ENCODE measurements at places on chromosomes 3 and 15.
A peak's percentile ranks its signal among the peaks of the same experiment; 100 is the strongest.

DNA sequence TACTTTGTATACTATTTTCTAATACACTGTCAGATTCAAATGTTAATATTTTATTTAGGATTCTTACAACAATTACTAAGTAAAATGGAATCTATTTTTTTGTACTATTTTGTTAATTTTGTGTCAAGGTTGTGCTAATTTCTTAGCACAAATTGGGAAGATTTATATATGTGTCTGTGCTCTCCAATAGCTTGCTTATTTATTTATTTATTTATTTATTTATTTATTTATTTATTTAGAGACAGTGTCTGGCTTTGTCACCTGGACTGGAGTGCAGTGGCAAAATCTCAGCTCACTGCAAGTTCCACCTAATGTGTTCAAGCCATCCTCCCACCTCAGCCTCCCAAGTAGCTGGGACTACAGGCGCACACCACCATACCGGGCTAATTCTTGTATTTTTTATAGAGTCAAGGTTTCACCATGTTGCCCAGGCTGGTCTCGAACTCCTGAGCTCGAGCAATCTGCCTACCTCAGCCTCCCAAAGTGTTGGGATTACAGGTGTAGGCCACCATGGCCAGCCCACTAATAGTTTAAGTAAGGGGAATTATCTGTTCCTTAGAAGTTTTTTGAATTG lies 34.6 kb downstream of the CTXND1 start:
- DNase-seq: no peak

DNA sequence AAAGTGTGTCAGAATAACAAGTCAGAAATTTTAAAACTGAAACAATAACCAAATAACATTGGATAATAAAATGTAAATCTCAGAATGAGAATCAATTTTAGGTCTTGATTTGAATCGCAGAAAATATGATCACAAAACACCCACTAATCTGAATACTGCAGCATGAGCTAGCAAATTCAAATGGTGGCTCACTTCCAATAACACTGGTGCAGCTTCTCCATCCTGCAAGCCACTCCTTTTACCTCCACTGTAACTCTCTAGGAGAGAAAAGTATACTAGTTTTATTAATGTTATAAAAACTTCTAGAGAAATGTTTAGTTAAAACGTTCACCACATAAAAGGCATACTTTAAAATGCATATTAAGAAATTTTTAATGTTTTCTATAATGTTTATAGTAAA lies 30.4 kb downstream of the UBE3A start:
- no peak for DNase-seq

DNA sequence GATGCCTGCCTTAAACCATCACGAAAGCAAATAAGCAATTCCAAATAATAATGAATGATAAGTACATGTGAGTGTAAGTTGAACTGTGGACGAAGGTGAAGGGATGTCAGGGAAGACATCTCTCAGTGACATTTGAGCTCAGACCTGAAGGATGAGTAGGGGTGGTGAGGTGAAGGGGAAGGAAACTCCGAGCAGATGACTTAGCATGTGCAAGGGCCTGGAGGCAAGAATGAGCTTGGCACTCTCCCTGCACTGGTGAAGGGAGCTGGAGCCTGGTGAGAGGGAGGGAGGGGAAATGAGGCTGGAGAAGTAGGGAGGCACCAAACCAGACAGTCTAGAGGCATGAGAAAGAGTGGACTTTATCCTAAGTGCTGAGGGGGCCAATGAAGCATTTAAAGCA lies 84.3 kb downstream of the MTHFS start:
- DNase-seq: no peak

DNA sequence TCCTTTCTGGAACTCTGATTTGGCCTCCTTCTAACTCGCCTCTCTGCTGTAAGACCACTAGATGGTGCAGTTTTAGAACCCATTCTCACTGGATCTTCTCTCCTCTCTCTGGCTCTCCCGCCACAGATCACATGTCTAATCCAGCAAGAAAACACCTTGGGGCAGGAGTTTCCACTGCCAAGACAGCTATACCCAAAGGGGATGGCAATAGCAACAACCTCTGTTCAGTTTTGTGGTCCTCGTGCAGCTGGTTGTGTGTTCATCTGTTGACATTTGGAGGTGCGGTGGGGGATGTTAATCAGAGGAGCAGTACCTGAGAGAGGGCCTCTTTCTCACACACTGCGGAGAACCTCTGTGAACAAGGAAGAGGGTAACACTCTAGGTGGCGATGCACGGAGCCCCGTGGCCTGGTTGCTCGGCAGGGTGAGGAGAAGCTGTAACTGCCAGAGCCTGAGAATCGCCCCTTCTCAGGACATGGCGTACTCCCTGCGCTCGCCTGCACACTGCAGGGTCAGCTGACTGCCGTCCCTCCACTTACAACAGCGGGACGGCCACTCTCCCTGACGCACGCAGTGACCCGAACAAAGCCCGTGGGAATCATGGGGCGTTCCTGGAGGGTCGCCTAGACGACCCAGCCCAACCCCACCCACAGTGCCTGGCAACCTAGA lies at the start of gene TEX55:
Gene TEX55 (plus strand): TSS at position 666 of the 668 bp plus-strand sequence. CDS start 25 bp downstream, outside the sequence.
- no peak for DNase-seq

- no peak for DNase-seq
These were observed 34.3 kb upstream of the ANKRD34C start for GRCh38 chr15:79248183-79248582.

DNA sequence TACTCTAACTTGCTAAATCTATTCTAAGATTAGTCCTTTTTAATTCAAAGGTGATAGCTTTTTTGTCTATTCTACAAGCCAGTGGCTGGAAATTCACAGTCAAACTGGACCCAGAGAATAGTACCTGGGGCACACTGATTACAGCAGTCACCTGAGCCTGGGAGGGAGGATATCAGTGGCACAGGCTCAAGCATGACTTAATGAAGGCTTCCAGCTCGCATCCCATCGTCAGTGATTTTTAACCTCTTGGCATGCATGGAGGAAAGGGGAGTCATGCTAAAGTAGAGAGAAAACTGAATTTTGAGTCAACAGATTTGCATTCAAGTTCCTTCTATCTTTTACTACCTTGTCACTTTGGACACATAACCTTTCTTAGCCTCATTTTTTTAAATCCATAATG lies 24.8 kb downstream of the GOLIM4 start:
- no peak for DNase-seq

GRCh38 chr15:60419753-60420152 lies 22.0 kb upstream of the ANXA2 start:
- DNase-seq: no peak

DNA sequence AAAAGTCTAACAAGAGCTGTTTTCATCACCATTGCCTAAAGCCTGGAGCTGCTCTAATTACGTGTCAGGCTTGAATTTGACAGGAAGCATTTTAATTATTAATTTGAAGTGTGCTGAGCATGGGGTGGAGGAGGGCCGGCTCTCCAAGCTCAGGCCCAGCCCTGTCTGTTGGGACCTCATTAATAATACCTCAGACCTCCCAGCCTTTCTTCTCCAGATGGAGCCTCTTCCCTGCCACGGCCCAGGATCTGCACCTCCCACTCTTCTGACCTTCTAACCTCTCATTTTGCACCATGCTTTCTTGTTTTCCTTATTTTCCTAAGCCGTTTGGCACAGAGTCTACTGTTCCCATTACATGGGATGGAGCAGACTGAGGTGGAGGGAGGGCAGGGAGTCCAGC lies 30.0 kb downstream of the INSYN1 start:
- DNase-seq: no peak

GRCh38 chr3:124409650-124410275 lies 320.5 kb upstream of the UMPS start:
- no peak for DNase-seq

GRCh38 chr15:64144565-64145281 lies 6.8 kb upstream of the SNX22 start:
- DNase-seq: no peak

DNA sequence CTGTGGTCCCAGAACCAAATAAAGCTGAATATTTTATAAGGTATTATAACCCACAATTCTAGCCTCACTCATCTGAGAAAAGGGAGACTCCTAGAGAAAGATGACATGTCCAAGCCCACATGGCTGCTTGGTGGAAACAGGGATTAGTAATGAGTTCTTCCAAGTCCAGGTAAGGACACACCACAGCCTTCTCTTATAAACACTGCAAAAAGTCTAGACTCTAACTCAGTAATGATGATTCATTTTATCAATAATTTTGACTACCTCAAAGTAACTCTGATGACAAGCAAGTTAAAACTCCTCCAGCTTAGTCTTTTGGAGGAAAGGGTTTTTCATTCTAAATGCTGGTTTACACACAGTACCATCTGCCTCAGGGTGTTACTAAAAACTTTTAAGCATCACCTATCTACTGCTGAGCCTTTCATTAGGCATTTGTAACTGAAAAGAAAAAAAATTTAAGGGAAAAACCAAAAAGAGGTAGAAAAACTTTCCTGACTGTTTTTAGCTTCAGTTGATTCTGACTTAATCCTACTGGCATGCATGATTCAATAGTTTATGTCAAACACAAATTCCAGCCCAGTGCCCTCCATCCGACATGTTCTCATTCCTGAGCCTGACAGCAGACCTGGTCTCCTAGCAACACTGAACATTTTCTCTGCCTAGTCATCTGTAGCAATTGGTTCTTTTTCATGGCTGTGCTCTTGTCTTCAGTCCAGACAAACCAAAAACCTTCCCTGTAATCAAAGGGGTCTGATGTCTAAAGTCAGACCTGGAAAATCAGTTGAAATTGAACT lies 43.9 kb downstream of the P3H2 start:
- DNase-seq: no peak

DNA sequence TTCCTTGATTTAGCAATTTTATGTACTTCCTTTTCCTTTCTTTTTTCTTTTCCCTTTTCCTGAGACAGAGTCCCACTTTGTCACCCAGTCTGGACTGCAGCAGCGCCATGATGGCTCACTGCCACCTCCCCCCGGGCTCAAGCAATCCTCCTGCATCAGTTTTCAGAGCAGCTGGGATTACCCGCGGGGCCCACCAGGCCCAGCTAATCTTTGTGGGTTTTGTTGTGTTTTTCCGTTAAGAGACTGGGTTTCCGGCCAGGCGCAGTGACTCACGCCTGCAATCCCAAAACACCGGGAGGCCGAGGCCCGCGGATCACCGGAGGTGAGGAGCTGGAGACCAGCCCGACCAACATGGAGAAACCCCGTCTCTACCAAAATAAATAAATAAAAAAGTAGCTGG lies 17.7 kb downstream of the GOLGA8S start:
- no peak for DNase-seq

DNA sequence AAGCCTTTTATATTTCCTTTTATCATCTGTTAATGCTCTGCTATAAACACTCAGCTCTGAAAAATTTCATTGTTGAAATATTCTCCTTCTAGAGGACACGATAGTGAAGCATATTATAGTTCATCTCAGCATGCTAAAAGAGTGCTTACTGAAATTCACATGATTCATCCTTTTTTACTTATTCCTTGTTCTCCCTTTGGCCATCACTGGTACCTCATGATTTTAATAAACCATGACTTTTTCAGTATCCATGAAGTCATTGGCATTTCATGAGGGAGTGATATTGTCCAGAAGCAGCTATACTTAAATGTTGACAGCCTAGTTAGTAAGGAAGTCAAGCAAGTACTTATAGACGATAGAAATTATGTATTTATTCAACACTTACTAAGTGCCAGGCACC lies 112.7 kb downstream of the PROS1 start:
- DNase-seq: no peak

DNA sequence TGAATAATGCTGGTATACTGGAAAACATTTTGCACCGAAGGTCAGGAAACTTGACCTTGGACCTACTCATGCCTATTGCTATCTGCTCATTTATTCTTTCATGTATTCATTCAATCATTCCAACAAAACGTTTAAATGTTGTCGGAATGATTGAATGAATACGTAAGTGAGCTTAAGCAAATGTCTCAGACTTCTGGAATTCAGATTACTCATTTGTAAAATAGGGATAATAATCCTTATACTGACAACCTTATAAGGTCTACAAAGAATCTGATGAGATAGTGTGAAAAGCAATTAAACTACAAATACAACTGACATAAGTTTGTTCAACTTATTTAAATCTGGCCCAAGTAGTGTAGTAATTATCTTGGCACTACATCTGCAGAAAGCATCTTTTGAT lies 288.7 kb downstream of the WDR72 start:
- DNase-seq: no peak

DNA sequence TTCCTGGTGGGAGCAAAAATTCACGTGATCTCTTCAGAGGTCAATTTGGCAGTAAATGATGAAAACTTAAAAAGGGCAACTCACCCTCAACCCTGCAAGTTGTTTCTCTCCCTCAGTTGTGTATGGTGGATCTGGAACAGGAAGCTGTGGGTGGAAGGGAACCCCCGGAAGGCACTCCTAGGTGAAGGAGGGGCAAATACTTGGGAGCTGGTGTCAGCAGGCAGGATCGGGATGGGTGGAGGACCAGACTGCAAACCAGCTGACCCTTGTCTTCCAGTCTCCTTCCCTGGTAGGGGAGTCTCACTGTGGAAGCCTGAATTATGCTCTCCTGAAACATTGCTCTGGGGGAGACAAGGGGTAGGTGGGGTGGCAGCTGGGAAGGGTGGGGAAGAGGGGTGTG lies 33.5 kb downstream of the PRR23E start:
- no peak for DNase-seq

GRCh38 chr3:180802837-180803236 lies 109.6 kb upstream of the FXR1 start:
- DNase-seq: no peak

GRCh38 chr15:90872486-90873184 lies 4.2 kb downstream of the FURIN start:
- DNase-seq: peak; percentile 72

DNA sequence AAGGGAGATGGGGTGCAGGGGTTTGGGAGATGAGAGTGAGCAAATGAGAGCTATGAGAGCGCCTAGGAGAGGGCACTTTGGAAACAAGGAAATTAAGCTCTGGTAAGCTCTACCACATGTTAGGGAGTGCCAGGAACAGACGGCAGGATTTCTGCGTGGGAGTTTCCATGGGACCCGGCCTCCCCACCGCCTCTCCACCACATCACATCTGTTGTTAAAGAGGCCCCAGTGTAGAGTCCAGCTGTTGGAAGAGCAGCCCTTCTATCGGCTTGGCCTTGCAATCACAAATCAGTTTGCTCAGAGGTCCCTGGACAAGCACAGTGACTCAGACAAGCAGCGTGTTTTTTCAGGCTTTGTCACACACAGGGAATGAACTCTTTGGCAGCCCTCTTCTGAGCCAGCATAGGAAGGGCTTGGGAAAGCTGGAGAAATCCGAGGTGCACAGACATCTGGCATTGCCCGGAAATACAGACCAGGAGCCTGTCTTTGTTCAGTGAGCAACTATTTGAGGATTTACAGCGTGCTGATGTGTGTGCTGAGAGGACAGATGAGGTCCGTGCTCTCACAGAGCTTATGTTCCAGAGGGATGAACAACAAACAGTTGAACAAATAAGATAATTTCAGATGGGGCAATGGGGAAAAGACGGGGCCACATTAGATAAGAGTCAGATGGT lies 370.6 kb upstream of the PROK2 start:
- DNase-seq: no peak

DNA sequence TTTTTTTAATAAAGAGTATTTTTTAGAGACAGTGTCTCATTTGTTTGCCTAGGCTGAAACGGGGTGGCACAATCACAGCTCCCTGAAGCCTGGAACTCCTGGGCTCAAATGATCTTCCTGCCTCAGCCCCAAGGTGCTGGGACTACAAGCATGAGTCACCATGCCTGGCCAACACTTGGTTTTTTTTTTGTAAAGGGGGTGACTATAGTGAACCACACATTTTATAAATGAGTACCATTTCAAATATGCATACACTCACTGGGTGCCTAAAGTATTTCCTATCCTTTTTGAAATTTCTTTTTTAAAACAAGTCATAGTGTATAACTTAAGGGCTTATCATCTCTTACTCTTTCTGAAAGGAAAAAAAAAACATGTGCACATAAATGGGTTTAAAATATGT lies 325.2 kb upstream of the MEIS2 start:
- no peak for DNase-seq

- no peak for DNase-seq
These were observed 3.7 kb downstream of the IFT80 start for GRCh38 chr3:160395297-160395696.
